Mesenteric fat pad (tissue), 1 donor: ENCODE measurements at places on chromosomes 13 and 19.

GRCh38 chr19:7870571-7871436 is 3.4 kb downstream of the PRR36 start:
- no peak for DNase-seq

DNA sequence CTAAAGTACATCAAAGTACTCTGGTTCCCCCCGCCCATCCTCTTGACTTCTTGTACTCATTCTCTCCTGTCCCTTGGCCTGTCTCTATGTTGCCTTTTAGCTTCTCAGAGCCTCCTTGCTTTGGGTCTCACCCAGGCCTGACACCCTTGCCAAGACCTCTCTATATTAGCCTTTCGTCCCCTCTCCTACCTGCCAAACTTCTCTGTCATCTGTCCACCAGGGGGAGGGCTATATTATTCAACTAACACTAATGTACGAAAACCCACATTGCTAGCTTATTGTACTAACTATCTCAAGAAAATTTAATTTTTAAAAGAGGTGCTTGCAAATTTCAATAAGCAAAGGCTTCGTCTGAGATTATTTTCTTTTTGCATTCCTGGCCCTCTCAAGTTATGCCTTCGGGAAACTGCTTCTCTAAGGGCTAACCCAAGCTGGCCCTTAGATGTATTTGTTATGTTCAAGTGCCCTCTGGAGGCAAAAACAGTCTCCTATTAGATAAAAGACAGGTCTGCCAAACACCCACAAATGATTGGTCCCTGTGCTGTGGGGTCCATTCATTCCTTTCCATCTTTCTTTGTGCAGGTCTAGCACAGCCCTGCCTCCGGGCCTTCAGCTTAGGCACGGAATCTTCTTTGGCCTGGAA is 6.3 kb upstream of the MRPS31 start:
- no peak for DNase-seq

- no peak for DNase-seq
Measured at GRCh38 chr19:20470345-20471135, 95.0 kb downstream of the ZNF737 start.

DNA sequence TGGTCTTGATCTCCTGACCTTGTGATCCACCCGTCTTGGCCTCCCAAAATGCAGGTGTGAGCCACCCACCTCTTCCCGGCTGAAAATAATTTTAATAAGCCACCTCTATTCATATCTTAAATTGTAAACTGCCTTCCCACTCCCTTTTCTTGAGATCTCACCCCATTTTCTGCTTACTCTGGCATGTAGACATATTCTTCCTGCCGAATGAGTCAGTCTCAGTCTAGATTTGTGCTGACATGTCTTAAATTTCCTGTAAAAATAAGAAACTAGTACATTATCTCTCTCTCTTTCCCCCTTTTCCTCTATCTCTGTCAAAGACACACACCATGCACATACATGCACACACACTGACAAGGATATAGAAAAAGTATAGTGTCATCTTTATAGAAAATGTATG is 60.9 kb downstream of the THSD1 start:
- DNase-seq: no peak

GRCh38 chr19:389935-390289 is 19.0 kb downstream of the C2CD4C start:
- DNase-seq: no peak

DNA sequence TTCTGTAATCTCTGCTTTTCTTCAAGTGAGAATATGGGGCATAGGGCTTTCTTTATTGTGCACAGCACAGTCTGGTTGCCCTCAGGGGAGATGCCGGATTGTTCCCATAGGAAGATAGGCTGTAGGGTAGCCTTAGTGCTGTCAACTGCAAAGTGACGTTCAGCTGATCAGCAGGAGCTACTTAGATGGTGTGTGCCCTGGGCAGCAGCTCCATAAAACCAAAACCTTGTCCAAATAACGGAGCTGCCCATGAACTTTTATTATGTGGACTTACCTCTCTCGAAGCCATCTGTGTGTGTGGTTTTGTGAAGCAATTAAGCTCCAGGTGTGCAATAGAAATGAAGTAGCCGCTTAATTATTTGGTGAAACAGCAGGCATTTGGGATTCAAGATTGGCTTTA is 120.0 kb upstream of the RNF113B start:
- no peak for DNase-seq

DNA sequence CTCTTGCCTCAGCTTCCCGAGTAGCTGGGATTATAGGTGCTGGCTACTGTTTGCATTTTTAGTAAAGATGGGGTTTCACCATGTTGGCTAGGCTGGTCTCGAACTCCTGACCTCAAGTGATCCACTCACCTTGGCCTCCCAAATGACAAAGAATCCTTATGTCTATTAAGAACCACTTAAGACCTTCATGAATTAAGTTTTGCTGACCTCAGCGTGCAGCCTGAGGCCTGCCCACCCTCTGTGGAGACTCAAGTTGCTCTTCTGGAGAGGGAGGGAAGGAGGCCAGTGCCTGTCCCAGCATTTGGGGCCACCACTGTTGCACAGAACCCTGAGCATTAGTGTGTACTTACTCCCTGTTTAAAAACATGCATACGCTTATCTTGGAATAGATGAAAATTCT is 313.3 kb downstream of the FGF9 start:
- no peak for DNase-seq
